Caco-2 (cell line): ENCODE measurements at places on chromosomes 4 and X.

GRCh38 chr4:121765971-121766538 is 1.1 kb upstream of the SMIM43 start:
- DNase-seq: no peak

- no peak for DNase-seq
Observed at GRCh38 chr4:26015133-26015651, 101.2 kb downstream of the SMIM20 start.

DNA sequence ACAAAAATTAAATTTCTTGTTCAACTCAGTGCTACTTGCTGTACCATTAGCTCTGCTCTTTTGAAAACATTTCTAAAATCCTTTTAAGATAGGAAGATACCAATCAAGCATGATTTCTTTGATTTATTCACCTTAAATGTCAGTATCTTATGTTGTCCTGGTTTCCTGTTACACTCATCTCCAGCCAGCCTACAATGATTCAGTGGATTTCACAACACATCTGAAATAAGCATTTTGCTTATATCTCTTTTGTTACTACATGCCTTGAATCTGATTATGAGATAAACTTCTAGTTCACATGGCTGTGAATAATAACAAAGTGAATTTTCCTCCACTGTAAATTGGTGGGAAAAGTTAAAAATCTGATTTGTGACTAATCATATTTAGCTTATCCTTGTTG is 112.5 kb upstream of the BMP3 start:
- DNase-seq: no peak

GRCh38 chrX:31201503-31201902 is 129.7 kb upstream of the FTHL17 start:
- DNase-seq: no peak

GRCh38 chr4:65791111-65791811 is 121.0 kb upstream of the EPHA5 start:
- DNase-seq: no peak

DNA sequence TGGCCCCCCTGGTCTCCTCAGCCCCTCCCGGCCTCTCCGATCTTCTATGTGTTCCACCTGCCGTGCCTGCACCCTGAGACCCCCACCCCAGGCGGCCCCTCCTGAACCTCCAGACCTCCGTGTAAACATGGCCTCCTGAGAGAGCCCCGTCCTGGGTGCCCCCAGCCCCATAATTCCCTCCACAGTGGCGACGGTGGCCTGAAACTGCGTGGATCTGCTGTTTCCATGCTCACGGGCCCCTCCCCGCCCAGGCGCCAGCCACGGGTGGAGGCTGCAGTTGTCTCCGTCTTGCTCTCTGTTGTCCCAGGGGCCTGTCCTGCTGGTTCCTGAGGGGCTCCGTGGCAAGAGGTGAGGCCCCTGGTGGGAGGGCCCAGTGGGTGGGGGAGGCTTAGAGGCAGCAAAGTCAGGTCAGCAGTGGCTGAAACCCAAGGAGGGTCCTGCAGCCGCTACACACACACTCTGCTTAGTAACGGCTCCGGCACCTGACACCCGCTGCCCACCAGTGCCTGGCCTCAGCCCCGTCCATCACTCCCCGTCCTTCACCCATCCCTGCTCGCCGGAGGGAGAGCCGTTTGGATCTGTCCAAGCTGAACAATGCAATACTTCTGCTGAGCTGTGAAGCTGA is 75.8 kb downstream of the FAM53A start:
- DNase-seq: no peak

DNA sequence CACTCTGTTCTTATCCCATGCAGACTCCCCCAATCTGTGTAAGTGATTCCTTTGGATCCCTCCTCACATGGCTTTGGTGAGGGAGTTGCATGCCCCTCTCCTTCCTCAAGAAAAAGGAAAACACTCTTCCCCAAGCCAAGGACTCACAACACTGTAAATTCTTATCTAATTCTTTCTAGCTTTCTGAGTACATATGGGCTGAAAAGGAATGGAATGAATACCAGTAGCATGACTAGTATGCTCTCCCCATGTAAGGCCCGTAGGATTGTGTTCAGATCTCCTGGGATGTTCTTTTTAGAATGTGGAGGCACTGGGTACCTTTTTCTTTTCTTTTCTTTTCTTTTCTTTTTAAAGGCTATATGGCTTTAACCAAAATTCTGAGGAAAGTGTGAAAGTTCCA is 17.0 kb upstream of the MAGED1 start:
- no peak for DNase-seq

- no peak for DNase-seq
Observed at GRCh38 chr4:121654738-121655137, 42.0 kb downstream of the ANXA5 start.

DNA sequence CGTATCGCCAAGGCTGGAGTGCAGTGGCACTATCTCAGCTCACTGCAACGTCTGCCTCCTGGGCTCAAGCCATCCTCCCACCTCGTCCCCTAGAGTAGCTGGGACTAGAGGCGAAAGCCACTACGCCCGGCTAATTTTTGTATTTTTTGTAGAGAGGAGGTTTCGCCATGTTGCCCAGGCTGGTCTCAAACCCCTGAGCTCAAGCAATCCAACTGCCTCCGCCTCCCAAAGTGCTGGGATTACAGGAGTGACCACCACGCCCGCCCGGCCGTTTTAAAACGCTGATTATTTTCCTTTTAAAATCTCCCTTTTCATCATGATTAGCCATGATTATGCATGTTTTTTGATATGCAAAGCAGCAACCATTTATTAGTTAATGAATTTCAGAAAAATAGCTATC is 2.2 kb downstream of the N4BP2 start:
- DNase-seq: no peak

DNA sequence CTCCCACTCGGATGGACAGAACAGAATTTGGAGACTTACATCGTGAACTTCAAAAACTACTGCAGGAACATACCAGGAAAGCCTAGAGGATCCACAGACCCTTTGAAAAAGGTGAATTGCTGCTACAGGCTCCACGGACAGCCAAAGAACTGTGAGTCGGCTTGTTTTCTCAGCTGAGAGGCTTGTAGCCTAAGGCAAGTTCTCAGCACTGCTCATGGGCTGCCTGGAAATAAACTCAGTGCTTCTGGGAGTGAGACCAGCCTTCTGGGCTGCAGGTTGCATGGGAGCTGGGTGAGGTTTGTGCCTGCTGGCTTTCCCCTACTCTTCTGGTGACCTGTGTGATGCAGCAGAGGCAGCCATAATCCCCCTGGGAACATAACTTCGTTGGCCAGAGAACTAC is 1397.6 kb downstream of the FAM133A start:
- DNase-seq: no peak

DNA sequence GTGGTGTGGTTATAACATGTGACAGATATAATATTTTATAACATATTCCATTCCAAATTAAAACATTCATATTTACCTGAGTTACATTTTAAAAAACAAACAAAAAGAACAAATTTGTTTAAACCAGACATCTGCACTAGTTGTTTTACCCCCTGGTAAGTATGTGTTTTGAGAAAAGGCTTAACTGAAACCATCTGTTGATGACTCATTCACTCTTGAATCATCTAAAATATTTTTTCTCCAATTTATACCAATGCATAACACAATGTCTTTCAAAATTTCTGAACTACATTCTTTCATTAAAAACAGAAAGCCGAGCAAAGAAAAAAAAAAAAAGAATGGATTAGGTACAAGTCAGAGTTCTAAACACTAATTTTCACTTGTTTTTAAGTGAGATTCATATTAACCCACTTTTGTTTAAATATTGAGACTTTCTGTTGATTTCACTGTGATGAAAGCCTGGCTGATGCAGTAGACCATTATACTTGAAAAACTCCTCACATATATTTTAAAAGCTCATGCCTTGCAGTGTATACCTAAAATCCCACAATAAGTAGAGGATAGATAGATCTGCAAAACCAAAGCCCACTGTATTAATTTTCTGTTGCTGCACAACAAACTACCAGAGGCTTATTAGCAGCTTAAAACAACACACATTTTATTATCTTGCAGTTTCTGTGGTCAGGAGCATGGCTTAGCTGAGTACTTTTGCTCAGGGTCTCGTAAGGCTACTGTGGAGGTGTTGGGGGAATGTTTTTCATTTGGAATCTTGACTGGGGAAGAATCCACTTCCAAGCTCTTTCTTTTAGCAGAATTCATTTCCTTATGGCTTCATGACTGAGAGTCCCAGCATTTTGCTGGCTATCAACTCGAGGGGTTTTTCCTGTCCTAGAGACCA is 221.5 kb downstream of the PCDH18 start:
- DNase-seq: no peak

DNA sequence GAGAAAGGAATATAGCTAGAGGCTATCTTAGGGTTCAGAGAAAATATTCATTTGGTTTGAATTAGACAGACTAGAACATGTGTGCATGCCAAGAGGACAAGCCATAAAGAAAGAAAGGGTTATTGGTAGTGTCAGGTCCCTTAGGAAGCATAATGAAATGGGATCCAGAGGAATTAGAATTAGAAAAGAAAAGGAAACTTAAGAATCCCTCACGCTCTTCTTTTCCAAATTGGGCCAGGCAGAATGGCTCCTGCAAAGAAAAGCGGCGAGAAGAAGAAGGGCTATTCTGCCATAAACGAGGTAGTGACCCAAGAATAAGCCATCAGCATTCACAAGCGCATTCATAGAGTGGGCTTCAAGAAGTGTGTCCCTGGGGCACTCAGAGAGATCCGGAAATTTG is 4.9 kb upstream of the ABCG2 start:
- no peak for DNase-seq

GRCh38 chr4:100895556-100896197 is 377.9 kb upstream of the EMCN start:
- DNase-seq: no peak

DNA sequence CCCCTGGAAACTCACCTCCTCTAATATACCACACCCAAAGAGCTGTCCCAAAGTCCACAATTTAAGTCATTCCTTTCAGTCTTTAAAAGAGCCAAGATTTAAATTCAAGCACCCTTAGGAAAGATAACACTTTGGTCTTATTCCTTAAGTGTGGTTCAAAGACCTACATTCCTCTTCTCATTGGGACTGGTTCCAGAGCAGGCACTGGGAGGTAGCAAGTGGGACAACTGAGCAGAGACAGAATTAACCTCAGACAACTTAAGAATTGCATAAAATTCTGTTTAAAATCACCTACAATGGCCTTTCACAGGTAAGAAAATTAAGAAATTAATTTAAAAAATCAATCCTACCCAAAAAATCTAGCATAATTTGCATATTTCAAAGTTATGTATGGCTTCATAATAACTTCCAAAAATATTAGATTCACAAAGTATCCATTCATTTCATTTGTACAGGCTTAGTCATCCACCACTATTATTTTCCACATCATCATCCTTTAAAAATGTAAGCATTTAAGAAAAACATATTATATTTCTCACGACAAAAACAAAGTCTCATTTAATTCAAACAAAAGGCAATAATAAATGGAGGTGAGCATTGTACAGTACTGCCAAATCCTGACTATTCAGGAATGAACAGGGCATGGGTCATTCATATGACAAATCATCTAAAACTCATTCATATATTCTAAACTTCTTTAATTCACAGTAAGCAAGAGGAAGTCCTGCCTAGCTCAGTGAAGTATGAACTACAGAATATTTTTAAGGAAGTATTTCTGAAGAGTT is 13.6 kb downstream of the PRSS12 start:
- DNase-seq: no peak

DNA sequence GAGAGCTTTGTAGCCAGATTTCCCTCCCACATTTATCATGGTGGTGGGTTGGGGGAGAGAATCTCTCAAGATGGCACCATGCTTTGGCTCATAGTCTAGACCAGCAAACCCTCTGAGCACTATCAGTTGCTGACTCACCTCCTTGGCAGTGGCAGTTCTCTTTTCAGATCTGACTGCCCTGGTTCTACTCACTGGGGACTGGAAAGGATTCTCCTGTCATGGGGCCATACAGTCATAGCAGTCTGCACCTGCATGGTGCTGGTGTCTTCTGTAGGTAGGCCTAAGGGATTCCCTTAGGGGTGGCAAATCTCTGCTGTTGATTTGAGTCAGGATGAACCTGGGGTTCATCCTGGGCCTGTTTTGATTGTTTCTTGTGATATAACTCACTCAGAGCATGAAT is 2.6 kb downstream of the TEX13B start:
- DNase-seq: no peak

- no peak for DNase-seq
Observed at GRCh38 chrX:39633293-39633692, 464.5 kb downstream of the BCOR start.

GRCh38 chrX:14590216-14590615 is 60.9 kb downstream of the GLRA2 start:
- no peak for DNase-seq

DNA sequence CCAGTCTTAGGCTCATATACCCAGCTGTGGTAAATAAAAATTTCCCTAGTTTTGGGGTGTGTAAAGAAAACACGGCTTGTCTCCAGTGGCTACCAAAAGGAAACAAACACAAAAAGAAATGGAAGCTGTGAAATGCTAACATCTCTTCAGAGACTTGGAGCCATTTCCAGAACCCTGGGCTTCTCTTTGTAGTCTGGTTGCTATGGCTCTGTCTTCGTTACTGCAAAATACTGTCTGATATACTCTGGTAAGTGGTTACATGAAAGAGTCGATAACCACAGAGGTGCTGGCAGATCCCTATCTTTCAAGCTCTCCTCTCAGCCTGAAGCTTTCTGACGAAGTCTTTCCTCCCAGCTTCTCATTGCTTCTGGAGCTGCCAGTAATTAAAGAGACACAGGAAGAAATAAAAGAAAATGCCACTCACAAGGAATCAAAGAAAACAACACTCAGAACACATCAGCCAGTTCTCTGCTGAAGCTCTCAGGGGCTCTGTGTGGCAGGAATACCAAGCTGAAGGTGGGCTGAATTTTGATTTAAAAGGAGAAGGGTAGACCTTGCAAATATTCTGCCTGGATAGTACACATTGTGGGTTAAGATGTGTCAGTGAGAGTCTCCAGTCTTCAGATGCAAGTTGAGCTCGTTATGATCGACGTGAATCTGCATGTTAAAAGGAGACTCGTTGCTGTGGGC is 107.6 kb upstream of the FAM9C start:
- no peak for DNase-seq

- no peak for DNase-seq
Observed at GRCh38 chr4:87036713-87037112, 101.9 kb downstream of the AFF1 start.

DNA sequence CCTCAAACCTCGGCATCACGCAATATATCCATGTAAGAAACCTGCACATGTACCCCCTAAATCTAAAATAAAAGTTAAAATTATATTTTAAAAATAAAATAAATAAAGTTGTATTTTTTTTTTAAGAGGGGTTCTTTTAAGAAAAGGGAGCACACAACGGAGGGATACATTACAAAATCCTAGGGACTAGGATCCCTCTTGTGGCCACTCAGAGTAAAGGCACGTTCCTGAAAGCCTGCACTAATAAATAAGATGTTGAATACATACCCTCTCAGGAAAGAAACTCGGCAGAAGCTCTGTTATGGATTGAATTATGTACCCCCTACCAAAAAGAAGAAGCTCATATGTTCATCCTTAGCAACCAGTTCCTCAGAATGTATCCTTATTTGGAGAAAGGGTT is 50.9 kb upstream of the PRDX4 start:
- no peak for DNase-seq

DNA sequence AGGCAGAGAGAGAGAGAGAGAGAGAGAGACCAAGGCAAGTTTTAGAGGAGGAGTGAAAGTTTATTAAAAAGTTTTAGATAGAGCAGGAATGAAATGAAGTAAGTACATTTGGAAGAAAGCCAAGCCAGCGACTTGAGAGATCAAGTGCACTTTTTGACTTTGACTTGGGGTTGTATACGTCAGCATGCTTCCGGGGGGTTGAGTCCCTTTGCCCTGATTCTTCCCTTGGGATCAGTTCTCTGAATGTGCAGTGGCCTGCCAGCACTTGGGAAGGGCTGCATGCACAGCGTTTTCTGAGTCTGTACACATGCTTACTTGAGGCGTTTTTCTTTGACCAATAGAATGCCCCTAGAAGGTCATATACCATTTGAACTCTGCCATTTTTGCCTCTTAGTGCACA is 400.5 kb downstream of the PDGFC start:
- DNase-seq: no peak

- DNase-seq: no peak
Observed at GRCh38 chr4:40194602-40195161, 2.1 kb upstream of the RHOH start.
